ENCODE measurements at places on chromosomes 2 and 18.
A peak's percentile ranks its signal among the peaks of the same experiment; 100 is the strongest.

GRCh38 chr18:2588666-2589344 lies 17.4 kb downstream of the NDC80 start:
- no peak for DNase-seq

- no peak for DNase-seq
Measured at GRCh38 chr2:37920570-37920969, 4.5 kb upstream of the RMDN2 start.

GRCh38 chr2:232632904-232633412 lies 446 bp upstream of the EFHD1 start:
- DNase-seq = no peak

DNA sequence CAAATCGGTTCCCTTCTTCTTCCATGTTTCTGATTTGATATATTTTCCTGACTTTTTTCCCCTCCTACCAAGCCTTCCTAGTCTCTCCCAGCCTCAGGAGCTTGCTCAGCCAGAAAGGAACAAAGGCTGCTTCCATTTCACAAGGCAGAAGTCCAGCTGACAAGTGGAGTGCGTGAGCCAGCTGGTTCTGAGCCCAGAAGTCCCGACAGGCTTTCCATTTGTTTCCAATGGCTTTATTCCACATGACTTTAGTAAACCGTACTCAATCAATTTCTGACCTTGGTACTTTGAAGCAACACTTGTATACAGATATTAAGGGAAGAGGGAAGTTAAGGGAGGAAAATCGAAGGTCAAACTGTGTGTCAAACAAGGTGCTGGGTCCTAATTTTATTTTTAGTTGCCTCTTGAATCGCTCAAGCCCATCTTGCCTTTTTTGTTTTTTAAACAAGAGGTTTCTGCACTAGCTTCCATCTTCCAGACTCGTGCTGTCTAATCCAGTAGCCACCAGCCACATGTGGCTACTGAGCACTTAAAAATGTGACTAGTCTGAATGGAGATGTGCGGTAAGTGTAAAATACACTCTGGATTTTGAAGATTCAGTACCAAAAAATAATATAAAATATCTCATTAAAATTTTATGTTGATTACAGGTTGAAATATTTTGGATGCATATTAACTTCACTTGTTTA lies 36.2 kb downstream of the WIPF1 start:
- DNase-seq = no peak

DNA sequence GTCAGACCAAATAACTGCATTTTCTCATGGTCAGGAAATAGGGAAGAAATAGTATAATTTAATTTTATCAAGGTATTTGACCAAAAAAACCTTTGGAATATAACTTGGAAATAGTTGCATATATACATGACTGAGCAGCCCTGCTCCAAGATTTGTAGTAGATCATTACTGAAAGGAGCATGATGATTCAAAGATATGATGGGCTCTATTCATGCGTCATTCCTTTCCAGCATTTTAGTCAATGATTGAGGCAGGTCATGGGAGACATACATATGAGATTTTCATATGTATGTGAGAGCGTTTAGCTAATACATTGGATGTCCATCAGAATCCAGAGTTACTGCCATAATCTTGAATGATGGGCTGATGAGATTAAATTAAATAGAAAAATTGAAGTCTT lies 74.5 kb downstream of the CAB39 start:
- DNase-seq = no peak

- DNase-seq = no peak
Measured at GRCh38 chr2:108604196-108604595, 69.9 kb downstream of the LIMS1 start.

GRCh38 chr2:88247531-88247930 lies 77.4 kb downstream of the THNSL2 start:
- no peak for DNase-seq

DNA sequence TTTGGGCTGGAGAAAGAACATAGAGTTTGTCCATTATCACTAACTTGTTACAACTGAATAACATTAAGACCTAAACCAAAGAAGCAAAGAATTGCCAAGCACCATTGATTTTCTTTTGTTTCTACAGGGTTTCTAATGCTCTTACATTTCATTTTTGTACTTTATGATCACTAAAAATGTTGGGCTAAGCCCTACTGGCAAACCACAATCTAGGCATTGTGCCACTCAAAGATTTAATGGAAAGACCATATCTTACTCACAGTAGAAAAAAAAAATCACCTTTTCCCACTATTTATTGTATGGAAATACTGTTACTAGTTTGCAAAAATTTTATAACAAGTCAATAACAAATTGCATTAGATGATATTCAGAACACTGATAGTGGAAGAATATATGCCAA lies 447.4 kb upstream of the PKDCC start:
- DNase-seq = no peak

DNA sequence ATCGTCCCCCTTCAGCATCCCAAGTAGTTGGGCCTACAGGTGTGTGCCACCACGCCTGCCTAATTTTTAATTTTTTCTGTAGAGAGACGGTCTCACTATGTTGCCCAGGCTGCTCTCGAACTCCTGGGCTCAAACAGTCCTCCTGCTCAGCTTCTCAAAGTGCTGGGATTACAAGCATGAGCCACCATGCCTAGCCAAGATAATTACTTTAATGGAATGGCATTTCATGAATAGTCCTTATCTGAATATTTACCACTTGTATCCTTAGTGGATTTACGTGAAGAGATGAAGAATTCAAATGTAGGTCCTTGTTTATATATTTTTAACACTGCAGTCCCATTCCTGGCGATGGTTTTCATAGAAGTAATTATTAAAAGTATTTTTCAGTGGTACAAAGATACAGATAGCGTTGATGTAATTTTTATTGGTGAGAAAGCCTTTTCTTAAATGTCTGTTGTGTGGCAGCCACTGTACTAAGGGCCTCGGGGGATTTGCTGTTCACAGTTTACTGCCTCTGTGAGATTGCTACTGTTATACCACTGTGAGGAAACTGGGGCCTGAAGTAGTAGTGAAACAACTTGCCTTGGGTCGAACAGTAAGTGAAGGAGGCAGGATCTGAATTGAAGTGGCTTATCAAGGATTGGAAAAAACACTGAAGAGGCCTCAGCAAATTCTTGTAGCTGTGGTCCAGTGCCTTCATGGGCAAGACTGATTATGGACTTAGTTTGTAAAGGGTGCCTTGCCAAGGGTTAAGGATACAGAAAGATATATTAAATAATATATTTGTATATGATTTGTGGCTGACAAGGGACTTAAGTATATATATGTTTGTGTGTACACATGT lies 151.2 kb downstream of the PRPF40A start:
- no peak for DNase-seq

GRCh38 chr2:156340804-156341451 lies 8.4 kb upstream of the NR4A2 start:
- no peak for DNase-seq

DNA sequence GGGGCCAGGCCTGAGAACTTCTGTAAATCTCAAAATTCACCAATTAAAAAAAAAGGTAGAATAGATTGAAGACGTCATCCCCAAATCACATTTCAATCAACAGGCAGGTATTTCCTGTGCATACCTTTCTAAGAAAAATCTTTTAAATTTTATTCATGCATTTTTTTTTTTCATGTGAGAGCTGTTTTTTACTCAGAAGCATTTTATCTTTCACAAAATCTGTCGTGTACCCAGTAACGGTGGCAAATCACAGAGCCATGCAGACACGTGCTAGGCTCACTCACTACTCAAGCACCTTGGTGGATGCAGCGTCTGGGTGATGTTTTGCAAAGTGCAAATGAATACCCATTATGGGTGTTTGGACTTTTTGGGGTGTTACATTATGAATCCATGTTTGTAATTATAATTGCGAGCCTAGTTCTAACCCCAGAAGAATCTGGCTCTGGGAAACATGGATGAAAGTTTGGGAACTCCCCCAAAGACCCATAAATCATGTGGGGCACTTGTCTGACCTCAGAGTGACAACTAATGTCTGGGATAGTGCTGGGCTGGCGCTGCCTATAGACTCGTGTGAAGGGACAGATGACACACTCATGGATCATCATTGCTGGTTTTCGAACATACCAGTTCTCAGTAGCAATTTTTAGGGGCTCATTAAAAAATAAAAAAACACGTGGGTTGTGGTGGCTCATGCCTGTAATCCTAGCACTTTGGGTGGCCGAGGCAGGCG lies 335.2 kb downstream of the LPIN1 start:
- no peak for DNase-seq

GRCh38 chr18:36496022-36496421 lies 198.5 kb downstream of the FHOD3 start:
- no peak for DNase-seq

- DNase-seq = peak; percentile 10
Measured at GRCh38 chr2:86566158-86566820, 3.0 kb upstream of the CHMP3 start.

DNA sequence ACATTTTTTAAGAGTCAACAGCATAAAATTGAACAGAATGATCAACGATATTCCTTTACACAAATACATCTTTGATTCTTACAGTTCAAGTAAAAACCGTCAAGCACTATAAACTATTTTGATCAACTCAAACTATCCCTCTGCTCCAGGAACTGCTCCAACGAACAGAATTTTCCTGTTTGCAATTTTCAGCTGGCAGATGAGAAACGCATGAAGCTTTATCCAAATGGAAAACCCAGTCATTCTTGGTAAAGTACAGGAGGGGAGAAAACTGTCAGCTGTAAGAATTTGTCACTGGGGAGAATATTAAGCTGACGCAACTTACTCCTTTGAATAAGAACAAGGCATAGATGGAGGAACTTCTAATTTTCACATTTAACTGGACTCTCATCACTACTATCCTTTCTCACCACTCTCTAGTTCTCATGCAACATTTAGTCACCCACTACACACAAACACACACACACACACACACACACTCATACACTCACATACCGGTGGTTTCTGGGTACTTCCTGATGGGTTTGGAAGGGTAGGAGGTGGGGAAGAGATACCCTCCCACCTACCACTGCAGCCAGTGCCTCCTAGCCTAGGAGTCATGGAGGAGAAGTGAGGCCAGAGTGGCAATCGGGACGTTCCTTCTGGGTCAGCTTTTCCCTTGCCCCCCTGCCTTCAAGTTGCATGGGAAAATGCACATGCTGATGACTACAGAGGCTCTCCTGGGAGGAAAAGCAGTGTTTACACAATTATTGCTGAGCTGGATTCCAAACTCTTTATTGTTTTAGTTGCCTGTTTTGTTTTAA lies 54.0 kb upstream of the SPATS2L start:
- peak; percentile 20 for DNase-seq

DNA sequence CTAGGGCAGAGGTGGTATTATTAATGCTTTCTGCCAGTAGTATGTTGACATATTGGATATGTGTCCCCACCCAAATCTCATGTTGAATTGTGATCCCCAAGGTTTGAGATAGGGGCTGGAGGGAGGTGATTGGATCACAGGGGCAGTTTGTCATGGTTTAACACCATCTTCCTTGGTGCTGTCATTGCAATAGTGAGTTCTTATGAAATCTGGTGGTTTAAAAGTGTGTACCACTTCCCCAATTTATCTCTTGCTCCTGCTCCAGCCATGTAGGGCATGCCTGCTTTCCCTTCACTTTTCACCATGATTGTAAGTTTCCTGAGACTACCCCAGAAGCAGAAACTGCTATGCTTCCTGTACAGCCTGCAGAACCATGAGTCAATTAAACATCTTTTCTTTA lies 47.1 kb upstream of the THSD7B start:
- DNase-seq = no peak

GRCh38 chr2:166413255-166413654 lies 37.5 kb upstream of the SCN9A start:
- DNase-seq = peak; percentile 22

DNA sequence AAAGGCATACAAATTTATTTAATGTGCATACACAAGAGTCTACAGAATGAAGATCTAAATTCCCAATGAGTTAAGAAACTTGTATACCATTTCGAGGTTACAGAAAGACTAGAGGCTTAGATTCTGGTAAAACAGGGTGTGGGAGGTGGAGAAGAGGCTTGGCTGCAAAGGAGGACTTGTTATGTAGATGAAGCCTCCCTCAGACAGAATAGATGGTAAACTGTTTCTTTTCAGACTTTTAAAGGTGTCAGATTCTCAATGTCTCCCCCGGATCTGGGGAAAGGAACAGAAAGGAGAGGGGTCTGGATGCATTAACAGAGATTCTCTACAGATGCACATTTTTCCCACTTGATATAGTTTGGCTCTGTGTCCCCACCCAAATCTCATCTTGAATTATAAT lies 126.0 kb downstream of the ST6GAL2 start:
- no peak for DNase-seq

- DNase-seq = no peak
Measured at GRCh38 chr2:195879153-195879552, 189.5 kb downstream of the DNAH7 start.

GRCh38 chr2:15836689-15837610 lies 103.4 kb upstream of the MYCN start:
- no peak for DNase-seq

DNA sequence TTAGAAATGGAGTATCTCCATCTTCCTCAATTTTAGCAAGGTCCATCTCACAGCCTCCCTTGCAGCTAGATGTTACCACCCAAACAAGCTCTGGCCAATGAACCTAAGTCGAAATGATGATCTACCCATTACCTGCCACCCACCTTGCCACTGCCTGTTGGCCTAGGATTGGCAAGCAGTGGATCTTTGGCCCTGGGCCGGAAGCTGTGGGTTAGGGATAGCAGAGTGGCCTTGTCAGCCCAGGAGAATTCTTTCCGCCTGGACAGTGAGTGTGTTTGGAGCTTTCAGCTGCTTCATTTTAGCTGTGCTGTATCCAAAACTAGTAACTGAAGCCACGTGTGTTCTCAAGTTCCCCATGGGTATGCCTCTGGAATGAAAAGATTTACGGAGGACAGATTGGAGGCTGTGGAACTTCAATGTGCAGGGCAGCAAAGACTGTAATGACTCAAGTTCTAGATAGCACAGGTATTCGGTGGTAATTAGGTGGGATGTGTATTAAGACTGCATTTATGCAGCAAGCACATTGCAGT lies 7.7 kb upstream of the PARD6G start:
- DNase-seq = no peak

- no peak for DNase-seq
Measured at GRCh38 chr2:238631491-238632180, 204.9 kb downstream of the ASB1 start.

DNA sequence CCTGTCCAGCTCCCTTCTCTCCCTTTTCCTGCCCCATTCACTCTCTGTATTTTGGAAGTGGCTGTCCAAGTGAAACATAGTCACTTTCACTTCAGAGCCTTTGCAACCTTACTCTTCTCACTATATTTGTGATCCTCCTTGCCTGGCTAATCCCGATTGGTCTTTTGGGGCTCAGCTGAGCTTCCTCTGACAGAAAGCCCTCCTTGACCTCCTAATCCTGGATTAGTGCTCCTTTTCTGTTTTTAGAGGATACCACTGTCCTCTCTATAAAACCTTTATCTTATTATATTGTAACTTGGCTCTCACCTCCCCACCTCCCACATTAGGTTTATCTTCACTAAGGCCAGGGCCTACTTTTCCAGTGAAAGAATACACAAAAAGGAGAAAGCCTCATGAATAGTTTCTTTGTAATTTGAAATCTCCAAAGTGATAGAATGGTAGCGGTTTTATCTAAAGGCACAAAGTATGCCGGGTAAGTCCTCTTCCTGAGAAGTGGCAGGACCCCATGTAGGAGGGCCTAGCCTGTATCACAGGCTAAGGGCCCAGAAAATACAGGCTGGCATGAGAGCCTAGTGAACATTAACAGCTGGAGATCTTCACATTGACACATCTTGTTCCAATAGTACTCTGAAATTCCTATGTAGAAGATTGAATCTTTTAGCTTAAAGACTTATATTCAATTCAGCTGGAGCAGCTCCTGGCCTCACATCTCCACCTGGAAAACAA lies 83.1 kb upstream of the GAREM1 start:
- DNase-seq = no peak

Measured in inflammatory macrophage treated with lipopolysaccharide for 1 hour (primary cell).